ENCODE measurements at places on chromosomes 5 and 9.

- no peak for DNase-seq
These were observed 1.2 kb downstream of the FBXO10 start for GRCh38 chr9:37575001-37575400.

- DNase-seq: no peak
These were observed 12.6 kb downstream of the ZNF462 start for GRCh38 chr9:106875529-106875928.

DNA sequence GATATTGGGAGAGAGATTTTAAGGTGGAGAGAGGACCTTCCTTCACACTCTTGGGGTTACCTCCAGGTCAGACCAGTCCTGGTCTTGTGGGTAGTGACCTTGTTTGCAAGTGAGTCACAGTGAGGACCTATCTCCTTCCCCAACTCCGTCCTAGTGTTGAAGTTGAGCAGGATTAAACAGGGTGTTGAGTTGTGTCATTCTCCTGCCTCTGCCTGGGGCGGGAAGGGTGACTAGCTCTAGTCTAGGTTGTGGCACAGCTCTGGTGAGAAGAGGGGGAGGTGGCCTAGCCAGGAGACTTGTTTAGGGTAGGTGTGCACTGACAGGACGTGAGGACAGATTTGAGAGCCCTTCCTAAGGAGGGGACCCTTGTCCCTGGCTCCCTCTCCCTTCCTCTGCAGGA lies 119.6 kb upstream of the PITX1 start:
- no peak for DNase-seq

DNA sequence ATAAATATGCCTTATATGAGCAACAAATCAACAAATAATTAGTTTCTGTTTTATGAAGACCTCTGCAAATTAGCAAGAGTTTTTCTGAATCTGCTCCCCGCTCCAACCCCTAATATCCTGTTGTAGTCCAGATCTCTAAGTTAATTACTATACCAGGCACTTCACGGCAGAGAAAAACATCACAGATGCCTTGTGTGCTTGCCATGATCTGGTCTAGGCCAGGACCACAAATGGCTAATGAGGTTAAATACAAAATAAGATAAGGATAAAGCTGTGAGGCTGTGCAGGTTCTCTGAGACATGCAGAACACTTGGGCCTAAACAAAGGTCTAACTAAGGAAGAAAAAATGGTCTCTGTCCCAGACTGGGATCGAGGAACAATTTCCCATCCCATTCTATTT lies 150.8 kb downstream of the SLIT3 start:
- no peak for DNase-seq

DNA sequence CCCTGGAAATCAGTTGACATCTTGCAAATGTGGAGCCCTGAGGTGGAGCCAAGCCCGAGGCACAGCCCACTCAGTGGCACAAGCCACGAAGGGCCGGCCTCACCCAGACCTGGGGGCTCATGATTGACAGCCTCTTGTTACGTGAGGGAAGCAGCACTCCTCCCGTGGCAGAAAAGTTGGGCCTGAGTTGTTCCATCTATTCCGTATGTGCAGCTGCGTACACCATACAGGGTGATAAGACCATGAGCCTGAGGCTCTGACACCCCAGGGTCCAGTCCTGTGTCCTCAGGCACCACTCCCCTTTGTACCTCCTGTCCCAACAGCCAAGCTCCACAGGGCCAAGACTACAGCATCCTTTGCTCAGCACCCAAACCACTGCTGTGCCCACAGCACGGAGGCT lies 1.9 kb upstream of the ORM2 start:
- no peak for DNase-seq

- DNase-seq: no peak
These were observed 345.0 kb downstream of the TLE1 start for GRCh38 chr9:81344366-81344765.

DNA sequence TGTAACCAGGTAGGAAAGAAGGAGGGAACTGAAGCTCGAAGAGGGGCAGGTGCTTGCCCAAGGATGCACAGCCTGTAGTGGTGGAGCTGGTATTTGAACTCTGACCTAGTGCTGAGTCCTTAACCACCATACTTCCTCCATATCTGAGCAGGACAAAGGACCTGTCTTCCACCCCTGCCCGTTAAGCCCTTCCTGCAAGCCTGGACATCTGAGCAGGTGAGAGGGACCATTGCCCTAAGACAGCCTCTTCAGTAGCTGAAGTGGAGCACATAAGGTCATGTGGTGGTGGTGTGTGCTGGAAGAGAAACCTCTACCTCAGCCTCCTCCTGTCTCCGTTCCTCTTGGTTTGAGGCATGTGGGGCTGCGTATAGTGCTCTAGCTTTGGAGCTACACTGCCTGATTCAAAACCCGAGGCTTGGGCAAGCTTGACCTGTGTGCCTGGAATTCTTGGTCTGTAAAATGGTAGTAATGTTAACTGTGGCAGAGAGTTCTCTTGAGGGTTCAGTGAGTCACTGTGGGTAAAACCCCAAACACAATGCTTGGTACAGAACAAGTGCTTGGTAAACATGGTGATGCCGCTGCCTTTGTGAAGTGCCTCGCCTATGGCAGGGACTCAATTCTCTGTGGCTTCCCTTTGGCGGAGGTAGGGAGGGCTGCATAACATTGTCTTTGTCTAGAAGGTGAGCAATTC lies 7.4 kb downstream of the GALNT10 start:
- no peak for DNase-seq

DNA sequence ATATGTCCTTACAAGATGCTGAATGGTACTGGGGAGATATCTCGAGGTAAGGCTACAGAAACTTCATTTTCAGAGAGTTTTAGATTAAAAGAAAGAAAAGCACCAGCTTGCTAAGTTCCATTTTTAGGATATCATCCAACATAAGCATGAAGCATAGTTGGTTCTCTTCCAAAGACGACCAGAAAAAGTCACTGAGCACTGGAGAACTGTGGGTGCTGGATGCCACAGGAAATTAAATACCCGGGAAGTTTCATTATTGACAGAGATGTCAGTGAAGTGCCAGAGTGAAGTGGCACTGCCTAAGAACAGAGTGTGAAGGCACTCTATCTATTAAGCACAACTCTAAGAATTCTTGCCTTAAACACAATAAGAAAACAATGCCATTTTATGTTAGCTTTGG lies 76.8 kb downstream of the PIK3R1 start:
- DNase-seq: no peak

- DNase-seq: no peak
These were observed 387.0 kb upstream of the RFX3 start for GRCh38 chr9:3912817-3913216.

GRCh38 chr5:177304392-177305119 lies 957 bp downstream of the PRELID1 start:
- DNase-seq: no peak

DNA sequence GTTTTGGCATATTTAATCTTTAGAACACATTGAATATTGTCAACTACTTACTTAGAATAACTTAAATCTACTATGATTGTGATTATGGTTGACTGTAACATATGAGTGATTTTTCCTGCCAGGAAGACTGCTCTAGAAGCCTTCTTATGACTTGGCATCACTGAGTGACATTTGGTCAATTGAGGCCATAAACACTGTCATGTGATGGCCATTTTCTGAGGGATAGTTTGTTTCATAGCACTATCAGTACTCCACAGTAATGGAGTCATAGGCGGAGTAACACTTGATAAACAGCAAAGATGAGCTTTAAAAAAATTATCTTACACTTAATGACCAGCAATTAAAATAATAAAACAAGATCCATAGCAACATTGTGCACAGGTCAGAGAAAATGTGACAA lies 31.0 kb downstream of the C9orf40 start:
- no peak for DNase-seq

DNA sequence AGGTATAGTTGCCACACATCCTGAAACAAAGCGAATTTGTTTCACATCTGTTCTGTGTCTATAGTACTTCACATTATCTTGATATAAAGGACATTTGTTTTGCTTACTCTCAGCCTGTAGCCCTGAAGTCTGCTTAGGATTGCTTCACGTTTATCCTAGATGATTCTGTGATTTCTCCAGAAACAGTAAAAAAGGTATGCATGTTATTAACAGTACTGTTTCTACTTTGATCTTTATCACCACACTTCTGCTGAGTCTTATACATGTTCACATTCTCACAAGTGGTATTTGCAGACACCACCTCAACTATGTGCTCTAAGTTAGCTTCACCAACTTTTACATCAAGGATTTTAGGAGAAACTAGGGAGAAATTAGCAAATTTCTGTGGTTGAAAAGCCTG lies 47.4 kb upstream of the ADAMTS19 start:
- DNase-seq: no peak

DNA sequence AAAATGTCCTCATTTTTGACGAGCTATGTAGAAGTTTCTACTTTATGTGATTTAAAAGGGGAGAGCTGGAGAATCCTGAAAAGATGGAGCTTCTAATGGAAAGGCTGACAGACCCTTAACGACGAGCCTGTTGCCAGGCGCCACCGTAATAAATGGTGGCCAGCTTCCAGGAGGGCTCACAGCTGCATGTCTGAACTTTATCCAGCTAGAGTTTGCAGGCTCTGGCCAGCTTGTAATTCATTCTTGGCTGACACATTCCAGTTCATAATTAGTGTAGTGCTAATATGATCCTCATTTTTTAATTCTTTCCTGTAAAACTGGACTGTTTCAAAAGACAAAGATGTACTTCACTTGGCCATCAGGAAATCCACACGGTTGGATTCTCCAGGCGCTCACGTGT lies 246.7 kb downstream of the GAS1 start:
- no peak for DNase-seq

DNA sequence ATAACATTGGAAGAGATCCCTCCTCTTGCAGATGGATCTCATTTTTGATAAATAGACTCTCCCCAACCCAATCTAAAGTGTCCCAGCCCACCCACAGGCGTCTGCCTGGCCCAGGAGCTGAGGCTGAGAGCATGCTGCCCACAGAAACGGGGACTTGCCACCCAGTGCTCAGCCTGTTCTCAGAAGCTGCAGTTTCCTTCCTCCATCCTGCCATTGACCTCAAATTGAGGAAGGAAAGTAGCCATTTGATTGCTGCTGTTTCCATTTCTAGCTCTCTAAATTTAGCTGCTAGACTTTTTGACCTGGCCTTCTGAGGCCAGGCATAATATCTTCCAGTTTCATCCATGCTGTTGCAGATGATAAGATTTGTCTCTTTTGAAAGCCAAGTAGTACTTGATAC lies 31.1 kb upstream of the FRMD3 start:
- no peak for DNase-seq

GRCh38 chr5:62653001-62653863 lies 74.6 kb downstream of the LRRC70 start:
- no peak for DNase-seq

DNA sequence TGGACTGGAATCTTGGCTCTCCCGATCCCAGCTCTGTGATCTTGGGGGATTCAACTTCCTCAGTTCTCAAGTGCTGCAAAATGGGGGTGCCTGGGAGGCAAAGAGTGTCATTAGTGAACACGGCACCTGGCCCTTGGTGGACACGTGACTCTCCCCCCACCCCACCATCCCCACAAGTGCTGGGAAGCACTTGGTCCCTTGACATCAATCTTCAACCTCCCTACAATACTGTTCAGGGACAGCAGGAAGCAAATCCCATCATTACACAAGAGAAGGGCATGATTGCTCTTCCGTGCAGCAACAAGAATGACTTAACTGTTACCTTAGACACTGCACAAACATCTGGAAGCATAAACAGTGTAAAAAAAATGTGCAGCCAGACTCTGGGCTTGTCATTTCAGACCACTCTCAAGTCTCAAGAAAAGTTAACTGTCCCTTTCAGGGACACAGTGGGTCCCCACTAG lies 61.4 kb downstream of the PSMB7 start:
- no peak for DNase-seq

DNA sequence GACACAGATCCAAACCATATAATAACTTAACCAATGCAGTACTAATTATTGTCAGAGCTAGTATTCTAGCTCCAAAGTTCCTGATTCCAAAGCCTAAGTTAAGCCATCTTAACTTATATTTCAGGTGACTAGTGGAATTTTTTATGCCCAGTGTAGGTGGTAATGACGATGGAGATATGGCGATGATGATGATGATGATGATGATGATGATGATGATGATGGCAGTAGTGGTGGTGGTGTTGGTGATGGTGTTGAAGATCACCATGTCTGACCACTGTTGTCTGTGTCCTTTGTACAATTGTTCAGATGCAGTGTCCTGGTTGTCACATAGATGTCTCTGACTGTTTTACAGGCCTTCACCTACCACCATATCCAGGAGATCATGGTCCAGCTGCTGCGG lies 139.9 kb downstream of the INSYN2B start:
- DNase-seq: no peak

DNA sequence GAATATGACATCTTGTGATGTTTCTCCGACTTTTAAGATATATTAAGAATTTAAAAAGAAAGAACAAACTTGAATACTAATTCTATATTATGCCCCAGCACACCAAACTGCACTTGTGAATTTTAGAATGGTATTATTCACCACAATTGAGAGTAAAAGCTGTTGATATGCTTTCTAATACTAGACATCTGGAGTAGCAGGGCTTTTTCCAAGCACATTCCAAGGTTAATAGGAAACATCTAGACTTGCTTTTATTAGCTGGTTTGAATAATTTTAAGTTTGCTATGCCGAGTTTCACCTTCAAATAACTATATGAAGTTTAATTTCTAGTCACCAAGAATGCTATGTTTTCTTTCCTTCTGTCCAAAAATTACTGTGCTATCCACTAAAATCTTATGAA lies 13.5 kb downstream of the NREP start:
- DNase-seq: no peak

- no peak for DNase-seq
These were observed 120.4 kb upstream of the SPRY4 start for GRCh38 chr5:142445266-142445665.

DNA sequence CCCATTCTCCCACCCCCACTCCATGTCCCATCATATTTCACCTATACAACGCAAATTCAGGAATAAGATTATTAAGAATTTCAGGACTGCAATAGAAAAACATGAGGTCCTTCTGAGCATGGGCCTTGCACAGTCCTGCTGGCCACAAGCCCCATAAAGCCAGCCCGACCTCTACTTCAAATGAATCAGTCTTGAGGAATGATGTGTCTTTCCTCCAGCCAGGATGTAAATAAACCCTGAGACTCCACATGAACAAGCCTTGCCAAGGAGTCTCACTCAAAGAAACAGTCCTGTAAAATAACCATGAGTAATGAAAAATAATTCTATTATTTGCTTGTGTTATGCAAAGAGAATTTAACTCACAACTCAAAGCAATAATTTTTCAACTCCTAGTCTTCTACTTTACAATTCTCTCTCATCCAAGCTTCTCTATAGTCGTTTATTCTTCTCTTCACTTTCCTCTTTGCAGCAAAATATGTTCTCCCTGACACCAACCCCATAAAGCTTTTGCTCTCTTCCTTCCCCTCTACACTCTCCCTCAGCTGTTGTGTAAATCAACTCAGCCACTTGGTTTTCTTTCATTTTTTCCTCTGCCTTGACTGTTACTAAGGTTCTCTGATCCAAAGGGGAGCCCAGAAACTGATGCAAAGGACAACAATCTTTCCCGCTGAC lies 140.1 kb upstream of the MOCS2 start:
- DNase-seq: no peak
